ENCODE measurements at places on chromosomes 6 and 20.
A peak's percentile ranks its signal among the peaks of the same experiment; 100 is the strongest.

GRCh38 chr6:16322666-16323312 lies 84.4 kb downstream of the GMPR start:
- peak; percentile 37 for DNase-seq

DNA sequence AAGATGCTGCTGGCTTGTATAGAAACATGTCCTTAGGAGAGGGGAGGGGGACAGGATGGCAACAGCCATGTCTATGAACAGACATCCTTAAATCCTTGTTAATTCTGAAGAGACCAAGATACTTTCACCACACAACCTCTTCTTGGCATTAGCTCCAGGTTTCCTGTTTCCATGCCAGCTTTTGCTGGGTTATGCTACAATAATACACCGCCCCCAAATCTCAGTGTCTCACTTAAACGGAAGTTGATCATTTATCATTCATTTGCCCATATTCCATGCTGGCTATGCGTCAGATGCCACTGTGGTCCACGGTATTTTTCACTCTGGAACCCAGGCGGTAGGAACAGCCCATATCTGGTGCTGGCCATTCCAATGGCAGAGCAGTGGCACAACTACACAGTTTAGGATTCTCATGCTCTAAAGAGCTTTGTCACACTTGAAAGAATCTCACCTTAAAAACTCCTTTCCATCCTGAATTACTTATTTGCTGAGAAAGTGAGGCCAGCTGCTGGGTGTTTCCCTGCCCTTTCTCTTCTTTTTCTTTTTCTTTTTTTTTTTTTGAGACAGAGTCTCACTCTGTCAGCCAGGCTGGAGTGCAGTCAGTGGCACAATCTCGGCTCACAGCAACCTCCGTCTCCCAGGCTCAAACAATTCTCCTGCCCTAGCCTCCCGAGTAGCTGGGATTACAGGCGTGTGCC lies 3.7 kb upstream of the RNASET2 start:
- no peak for DNase-seq

- no peak for DNase-seq
Observed at GRCh38 chr20:46293084-46293483, 15.2 kb downstream of the CDH22 start.

DNA sequence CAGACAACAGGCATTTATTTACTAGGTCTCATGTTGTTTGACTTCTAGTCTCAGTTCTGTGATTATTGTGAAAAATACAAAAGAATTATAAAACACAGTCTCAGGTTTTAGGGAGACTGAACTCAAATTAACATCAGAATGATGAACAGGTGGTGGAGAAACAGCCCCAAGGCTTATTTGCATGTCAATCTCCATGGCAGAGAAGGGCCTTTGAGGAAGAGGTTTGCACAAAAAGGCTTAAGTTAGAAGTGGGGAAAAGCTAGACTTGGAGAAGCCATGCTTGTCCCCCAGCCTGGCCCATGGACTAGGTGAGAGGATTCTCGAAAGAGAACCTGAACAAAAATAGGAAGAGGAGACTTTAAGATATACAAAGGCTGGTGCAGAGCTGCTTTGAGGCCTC lies 183.3 kb downstream of the EDN1 start:
- no peak for DNase-seq

DNA sequence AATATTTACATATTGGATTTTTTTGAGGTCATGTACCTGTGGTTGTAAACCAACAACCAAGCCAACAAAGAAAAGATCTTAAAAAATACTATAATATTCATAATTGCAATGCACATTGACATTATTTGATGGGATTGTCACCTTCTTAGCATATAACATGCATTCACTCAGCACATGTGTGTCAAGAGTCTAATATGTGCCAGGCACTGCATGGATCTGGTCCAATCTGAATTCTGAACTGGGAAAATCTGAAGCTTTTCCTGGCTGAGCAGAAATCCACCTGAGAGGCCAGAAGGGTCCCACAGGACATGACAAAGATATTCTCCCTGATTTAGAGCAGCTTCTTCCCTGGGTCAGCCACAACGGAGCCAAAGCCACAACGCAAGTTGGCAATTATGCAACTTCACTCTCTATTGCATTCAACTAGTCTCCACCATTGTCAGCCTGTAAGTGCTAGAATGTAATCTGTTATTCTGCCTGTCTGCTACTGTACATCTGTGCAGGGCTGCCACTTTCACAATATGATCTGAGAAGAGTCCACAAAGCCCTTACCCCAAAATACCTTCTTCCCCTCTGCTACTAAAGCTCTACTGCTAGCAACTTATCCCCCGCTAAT lies 17.0 kb upstream of the DDO start:
- no peak for DNase-seq

DNA sequence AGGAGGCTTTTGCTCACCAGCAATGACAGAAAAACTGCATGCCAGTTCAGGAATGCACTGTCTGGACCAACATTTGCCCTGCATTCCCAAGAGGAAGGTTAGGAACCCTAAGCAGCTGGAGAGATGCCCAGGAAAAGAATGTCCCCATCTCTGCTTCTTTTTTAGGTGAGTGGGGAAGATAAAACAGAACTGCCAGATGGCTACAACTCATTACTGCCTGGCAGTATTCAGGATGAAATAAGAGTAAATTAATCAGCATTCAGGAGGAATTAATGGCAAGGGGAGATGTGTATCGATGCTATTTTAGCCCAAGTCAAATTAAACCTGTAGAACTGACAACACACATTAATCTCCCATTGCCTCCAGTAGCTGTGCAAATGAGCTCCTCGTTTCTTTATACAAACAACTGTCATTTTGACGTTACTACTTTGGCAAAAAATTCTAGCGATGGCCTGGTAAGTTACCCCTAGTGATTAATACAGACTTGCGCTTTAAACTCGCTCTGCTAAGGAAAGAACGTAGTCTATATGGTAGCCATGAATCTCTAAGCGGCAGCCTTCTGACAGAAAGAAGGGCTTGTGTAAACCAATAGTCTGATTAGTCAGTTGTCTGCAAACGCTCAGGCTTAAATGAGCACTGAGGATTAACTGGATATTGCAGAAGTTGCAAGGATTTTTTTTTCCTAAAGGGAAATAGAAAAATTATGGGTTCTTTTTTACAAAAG lies 16.7 kb upstream of the SMLR1 start:
- DNase-seq, result no peak

DNA sequence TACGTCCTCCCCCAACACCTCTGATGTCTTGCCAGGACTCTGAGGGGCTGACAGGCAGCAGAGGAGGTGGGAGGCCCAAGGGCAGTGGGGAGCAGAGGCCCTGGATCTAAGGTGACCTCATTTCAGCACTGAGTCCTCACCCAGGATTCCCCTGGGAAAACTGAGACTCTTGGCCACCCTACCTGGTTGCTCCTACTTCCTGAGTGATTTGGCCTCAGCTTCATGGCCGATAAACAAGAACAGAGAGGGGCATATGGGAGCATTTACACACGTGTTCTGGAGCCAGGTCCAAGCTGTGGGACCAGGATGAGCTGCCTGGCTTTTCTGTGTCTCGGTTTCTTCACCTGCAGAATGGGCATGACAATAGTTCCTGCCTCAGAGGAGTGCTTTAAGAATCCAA lies 133.8 kb downstream of the ANKRD60 start:
- no peak for DNase-seq

DNA sequence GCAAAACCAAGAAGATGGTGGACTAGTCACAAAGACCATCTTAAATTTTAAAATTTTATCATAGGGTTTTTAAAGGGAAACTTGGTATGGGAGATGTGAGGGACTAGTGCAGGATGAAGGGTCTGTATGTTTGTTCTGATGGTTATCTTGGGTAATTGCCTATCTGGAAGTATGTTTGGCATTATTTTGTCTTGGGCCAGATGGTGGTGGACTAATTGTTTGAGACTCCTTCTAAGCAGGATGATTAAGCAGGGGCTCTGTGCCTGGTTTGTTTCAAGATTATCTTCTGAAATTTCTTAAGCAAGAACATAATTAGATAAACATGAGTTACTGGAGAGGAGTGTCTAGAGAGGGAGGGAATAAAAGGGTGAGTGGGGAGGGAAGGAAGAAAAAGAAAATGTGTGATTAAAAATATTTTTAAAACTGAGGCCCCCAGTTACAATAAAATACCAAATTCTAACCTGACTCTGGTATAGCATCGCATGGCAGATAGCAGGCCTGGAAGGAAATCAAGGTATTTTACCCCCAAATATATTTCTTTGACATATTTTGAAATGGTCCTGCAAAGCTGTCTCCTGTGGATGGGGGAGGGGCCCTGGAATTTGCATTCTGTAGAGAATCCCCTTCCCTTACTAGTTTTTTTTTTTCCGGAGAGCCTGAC lies 49.9 kb upstream of the FAM184A start:
- no peak for DNase-seq

DNA sequence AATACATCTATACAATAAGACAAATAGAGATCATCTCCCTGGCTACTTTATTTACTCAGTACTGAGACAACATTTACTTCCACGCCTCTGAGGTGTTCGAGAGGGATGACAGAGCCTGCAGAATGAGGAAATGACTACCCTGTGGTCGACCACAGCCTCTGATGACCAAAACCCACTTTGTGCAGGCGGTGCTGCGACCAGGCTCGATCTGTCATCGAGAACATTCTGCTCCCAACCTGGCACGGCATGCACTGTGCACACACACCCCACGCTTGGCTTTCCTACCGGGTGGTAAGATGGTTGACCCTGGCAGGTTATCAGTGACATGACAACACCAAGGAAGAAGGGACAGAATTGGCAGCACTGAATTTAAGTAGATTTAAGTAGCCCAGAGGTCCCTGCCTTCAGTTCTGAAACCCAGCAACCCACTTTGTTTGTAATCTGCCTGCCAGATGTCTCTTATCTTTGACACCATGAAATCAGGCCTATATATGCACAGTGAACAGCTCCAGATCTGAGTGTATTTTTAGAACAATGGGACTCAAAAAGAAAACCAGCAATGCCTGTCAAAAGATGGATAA lies 42.6 kb downstream of the TTI1 start:
- DNase-seq, result peak; percentile 5

GRCh38 chr20:51198876-51199523 lies 176.1 kb upstream of the KCNG1 start:
- DNase-seq, result no peak

DNA sequence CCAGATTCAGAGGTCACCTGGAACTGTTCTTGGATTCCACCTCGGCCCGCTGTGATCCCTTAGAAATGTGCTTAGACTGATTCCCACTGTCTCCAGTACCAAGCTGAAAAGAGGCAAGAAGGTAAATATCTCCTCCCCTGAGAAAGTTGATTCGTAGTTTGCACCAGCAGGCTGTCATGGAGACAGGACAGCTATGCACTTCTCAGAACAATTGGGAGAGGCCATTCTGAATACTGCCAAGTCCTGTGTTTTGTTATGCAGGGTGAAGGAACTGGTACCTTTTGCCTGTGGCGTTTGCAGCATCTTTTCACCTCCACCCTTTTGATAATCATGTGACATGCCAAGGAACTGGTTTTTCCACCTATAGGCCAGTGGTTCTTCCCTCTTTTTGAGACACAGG lies 58.2 kb upstream of the RNGTT start:
- DNase-seq, result no peak

DNA sequence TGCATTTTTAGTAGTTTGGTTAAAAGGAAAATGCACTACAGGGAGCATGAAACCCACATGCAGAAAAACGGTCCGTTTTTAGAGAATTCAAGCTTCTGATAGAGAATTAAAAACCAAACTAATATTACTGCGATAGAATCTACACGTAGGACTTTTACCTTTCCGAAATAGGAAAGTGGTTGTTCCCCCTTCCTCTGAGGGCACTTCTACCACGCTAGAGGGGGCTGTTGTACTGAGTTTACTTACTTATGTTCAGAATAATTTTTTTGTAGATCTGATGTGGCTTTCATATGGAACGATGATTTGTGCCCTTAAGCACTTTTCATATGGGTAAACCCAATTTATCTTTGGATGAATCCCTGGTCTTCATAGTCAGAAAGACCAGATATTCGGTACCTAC lies 264.3 kb upstream of the PLN start:
- DNase-seq, result no peak

- DNase-seq, result no peak
Observed at GRCh38 chr20:8077137-8077466, 55.0 kb upstream of the PLCB1 start.

DNA sequence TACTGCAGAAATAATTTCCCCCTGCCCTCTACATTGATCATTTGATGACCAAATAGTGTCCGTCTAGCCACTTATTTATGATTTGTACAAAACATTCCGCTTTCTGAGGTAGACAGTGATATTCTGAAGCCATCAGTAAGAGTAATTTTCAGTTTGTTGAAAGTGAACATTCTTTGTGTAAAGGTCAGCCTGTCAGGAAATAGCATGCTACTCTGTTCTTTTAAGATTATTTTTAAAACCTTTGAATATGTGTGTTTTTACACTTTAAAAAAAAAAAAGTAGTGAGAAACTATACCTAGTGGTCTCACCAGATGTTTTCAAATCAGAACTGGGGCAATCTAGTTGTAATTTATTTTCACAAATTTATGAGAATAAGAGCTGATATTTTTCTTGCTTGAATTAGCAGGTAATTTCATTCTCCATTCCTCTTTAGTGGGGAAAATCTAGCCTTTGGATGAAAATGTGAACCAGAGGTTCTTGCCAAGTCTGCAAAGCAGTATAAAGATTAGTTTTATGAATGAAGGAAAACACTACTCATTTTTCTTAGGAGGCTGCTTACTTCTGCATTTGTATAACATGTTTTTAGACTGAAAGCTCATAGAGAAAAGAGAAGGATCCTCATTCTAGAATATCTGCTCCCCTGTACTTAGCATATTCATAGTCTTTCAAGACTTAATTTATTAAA lies 12.1 kb upstream of the REV3L start:
- no peak for DNase-seq

DNA sequence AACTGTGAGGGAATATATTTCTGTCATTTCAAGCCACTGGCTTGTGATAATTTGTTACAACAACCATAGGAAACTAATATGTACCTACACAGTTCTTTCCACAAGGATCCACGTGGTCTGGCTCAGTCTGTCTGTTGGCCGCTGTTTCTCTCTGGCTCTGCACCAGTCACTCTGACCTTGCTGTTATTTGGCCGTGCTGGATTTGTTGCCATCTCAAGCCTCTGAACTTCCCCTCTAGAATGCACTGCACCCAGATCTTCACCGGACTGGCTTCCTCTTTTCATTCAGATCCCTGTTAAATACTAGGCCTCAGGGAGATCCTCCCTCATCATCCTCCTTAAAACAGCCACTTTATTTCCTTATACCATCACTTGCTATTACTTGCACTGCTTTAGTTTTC lies 446.8 kb downstream of the TFAP2B start:
- DNase-seq, result no peak

DNA sequence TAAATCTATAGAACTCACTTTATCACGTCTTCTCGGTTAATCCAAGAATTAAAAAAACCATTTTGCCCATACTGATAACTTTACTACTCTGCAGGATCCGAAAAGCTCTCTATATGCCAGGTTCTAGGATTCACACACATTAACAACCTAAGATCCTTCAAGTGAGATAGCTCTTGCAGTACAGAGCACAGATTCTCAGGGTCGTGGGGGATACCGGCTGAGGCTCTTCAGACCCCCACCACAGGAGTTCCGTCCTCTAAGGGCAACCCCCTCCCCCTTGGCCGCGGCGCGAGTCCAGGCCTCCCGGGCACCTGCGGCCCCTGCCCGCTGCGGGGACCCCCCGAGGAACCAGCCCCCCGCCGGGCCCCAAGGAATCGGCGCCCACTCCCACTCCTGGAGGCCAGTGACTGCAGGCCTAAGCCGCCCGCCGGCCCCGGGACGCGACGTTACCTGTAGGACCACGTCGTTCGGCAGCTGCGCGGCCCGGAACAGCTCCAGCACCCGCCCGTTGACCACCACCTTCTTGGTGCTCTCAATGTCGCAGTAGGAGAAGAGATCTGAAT lies 892 bp downstream of the REPS1 start:
- DNase-seq, result no peak
